ENCODE measurements at places on chromosomes 13 and 19. TPM values are rescaled to one million over a fixed set of nuclear protein-coding genes. Genes with fewer than 3 reads are reported as not detected.

RGL3 gene
- 3.7 TPM for total RNA-seq

FGF21 gene
- not detected for total RNA-seq

LILRB3 gene
- not detected for total RNA-seq

GRIK5 gene
- total RNA-seq: 5.9 TPM

CEACAM5 gene
- not detected for total RNA-seq

ADGRE3 gene
- total RNA-seq: not detected

ZNF667 gene
- 3.2 TPM for total RNA-seq

FXYD3 gene
- total RNA-seq: not detected

All from aortic smooth muscle cell (primary cell).